ENCODE measurements at places on chromosomes 2 and 18. TPM values are rescaled to one million over a fixed set of nuclear protein-coding genes. Genes with fewer than 3 reads are reported as not detected.

Gene IGFBP2
- total RNA-seq, result not detected

DNA sequence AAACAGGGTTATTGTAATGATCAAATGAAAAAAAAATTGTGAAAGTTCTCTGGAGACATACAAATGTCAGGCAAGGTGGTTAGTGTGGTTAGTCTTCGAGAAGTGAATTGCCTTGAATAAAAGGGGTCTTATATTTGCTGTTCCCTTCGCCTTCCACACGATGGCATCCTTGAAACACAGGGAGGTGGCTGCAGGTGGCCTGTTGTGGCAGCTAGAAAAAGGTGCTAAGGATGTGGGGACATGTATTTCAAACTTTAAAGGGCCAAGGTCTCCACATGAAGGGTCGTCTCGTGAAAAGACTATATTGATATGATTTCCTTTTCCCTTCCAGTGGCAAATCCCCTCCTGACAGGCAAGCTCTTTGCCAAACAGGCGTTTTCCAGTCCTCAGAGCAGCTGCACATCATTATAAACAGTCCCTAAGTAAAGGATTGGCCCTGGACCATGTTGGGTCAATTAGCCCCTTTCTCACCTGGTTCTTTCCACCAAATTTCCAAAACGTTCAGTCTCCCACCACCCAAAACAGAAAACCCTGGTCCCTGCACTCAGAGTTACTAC, 68.5 kb downstream of the COPS8 start:
- H3K4me3 ChIP-seq, result no peak overlapping the region
- DNase-seq, result no peak
- H3K36me3 ChIP-seq, result no peaks in the 10 kb centered on the region

Gene DYNAP
- total RNA-seq, result not detected

Gene FANCL
- total RNA-seq, result 17.8 TPM

GRCh38 chr2:238449909-238450417, 23.2 kb downstream of the ASB1 start:
- DNase-seq, result no peak
- no peak overlapping the region for H3K4me3 ChIP-seq
- peaks cover 74% of the 10 kb centered on the region for H3K36me3 ChIP-seq
- no peak overlapping the region for H3K27ac ChIP-seq

Gene TOGARAM2
- not detected for total RNA-seq

DNA sequence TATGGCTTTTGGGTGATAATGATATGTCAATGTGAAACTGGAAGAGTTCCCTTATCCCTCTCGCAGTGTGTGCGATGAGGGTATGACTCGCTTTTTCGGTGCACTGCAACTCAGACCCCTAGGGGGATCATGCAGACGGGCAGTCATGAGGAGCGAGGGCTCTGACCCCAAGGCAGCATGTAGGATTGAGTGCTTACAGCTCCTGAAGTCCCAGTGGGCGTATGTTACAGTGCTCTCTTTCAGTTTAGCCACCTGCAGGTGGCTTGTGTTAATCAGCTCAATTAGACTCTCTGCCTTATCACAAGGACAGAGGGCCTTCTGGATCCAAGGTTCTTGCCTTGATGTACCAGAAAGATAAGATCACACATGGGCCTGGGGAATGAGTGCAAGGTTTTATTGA, 1269.9 kb upstream of the GYPC start:
- H3K36me3 ChIP-seq, result no peaks in the 10 kb centered on the region
- no peaks in the 10 kb centered on the region for H3K4me1 ChIP-seq
- H3K4me3 ChIP-seq, result no peak overlapping the region
- no peak overlapping the region for H3K27ac ChIP-seq
- no peak for DNase-seq

DNA sequence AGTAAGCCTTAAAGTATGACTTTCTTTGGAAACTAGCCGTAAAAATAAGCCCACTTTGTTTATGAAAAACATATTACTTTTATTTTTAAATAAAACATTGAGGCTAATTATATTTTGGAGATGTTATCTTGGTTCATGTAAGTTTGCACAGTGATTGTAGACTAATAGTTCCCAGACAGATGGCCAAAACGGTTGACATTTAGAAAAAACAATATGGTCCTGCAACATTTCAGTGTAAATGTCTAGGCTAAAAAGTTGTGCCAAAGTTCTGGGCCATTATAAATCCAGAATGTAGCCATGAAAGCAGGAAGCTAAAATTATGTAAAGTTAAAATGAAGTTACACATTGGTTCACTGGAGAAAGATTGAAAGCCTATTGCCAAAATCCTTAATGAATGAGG, 43.6 kb downstream of the SLC5A7 start:
- DNase-seq, result no peak
- no peak overlapping the region for H3K4me3 ChIP-seq
